IMR-90 (cell line): ENCODE measurements at places on chromosomes 7 and 10. TPM values are rescaled to one million over a fixed set of nuclear protein-coding genes. Genes with fewer than 3 reads are reported as not detected.

TUBB8 gene
- 0.04 and 0.07 TPM in 2 replicates for polyA plus RNA-seq

UFSP1 gene
- polyA plus RNA-seq: 1.0 TPM in 2 replicates

SMKR1 gene
- polyA plus RNA-seq: 0.26 TPM in 1 of 2 replicates, not detected in the other

PHTF2 gene
- 21.7 and 28.3 TPM in 2 replicates for polyA plus RNA-seq

C7orf25 gene
- 3.2 and 4.5 TPM in 2 replicates for polyA plus RNA-seq

HTR5A gene
- polyA plus RNA-seq: not detected in 2 replicates

CALML3 gene
- polyA plus RNA-seq: not detected in 2 replicates

RBP4 gene
- polyA plus RNA-seq: not detected in 2 replicates

EPHB6 gene
- 0.60 and 0.75 TPM in 2 replicates for polyA plus RNA-seq

ASB10 gene
- polyA plus RNA-seq: not detected in 2 replicates

PTPRN2 gene
- polyA plus RNA-seq: 0.03 and 0.06 TPM in 2 replicates
